Right ventricle myocardium inferior (tissue), 1 donor: ENCODE measurements at places on chromosomes 1 and 21. TPM values are rescaled to one million over a fixed set of nuclear protein-coding genes. Genes with fewer than 3 reads are reported as not detected.

CCDC30 gene
- total RNA-seq = 1.9 TPM

EPHB2 gene
- 3.5 TPM for total RNA-seq

EXOSC10 gene
- total RNA-seq = 18.1 TPM

ENAH gene
- total RNA-seq = 80.0 TPM

CELA3B gene
- total RNA-seq = not detected

SH2D5 gene
- total RNA-seq = not detected

GLIS1 gene
- not detected for total RNA-seq

ABCG1 gene
- total RNA-seq = 9.0 TPM
